ENCODE measurements at places on chromosomes 2 and 18.

DNA sequence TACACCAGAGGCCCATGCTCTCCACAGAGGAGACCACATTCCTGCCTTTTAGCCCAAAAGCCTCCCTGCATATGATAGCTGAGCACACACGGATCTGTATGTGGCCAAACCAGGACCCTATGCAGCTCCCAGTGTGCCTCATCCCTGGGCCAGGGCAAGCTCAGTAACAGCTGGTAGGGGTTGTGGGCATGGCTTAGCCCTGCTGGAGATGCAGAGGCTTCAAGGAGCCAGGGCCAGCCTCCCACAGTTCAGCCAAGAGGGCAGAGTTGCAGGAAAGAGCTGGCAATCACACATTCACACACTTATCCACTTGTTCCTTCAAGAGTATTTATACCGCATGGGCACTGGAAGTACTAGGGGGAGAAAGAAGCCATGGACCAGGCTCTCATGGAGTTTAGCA lies 1.6 kb upstream of the LIMS2 start:
- DNase-seq: no peak

GRCh38 chr2:6281524-6281923 lies 584.2 kb downstream of the CMPK2 start:
- no peak for DNase-seq

- no peak for DNase-seq
These were observed 433.7 kb upstream of the SPRED2 start for GRCh38 chr2:65866148-65866547.

DNA sequence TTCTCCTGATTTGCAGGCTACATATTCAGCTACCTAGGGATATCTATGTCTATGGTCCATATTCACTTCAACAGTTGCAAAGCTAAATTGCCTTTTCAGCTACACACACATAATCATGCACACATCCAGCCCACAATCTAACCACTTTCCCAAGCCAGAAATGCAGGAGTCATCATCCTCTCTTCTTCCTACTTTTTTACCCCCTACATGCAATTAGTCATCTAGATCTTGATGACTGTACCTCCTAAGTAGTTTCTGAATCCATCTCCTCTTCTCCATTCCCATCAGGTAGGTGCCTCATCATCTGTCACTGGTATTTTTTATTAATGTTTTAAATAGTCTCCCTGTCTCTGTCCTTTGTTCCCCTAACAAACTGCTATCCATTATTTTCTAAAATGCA lies 23.7 kb upstream of the SPRED2 start:
- DNase-seq: no peak

DNA sequence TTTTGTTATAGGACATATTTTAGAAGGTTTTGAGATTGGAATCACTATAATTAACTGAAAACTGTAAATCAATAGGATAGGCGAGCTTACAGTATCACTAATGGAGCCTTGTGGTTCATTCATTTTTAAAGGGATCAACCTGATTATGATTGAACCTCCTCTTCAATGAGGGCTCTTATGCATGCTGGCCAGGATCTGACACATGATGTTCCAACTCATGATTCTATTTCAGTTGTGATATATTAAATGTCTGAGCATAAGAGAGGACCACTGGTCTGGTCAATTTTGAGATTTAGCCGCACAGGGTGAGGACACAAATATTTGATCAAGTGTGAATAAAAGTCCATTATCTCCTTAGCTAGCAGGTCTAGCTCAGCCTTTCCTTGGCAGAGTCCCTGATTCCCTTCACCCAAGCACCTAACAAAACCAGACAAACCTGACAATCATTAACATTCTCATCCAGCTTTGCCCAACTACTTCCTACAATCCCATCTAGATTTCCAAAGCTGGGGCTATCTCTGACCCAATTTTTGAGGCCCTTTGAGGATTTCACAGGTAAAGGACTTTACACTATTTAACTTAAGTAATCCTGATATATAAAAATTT lies 6.9 kb upstream of the MAP4K4 start:
- DNase-seq: no peak

- no peak for DNase-seq
These were observed 163.5 kb downstream of the MC4R start for GRCh38 chr18:60209042-60209441.

GRCh38 chr18:22337833-22338232 lies 79.9 kb downstream of the CTAGE1 start:
- DNase-seq: no peak

GRCh38 chr2:142591420-142591819 lies 286.0 kb upstream of the KYNU start:
- DNase-seq: no peak

- no peak for DNase-seq
These were observed 95.1 kb downstream of the SPTBN1 start for GRCh38 chr2:54551123-54551756.

DNA sequence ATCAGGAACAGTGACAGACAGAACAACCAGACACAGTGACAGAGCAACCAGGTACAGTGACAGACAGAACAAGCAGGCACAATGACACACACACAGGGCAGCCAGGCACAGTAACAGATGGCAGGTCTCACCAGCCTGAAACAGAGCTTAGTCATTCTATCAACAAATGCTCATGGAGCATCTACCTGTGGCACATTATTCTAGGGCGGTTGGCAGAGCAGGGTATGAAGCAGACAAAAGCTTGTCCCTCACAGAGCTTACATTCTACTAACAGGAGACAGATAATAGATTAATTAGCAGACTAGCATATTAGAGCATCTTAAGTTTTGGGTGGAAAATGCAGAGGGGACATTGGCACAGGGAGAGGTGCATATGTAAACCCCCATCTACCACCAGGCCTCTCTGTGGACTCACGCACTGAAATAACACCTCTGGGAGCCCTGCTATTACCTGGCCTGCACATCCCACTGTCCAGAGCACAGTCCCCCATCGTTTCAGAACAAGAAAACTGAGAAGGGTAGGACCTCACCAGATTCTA lies 64.1 kb upstream of the RAB6C start:
- no peak for DNase-seq

GRCh38 chr2:127661949-127662510 lies 13.3 kb downstream of the LIMS2 start:
- no peak for DNase-seq

DNA sequence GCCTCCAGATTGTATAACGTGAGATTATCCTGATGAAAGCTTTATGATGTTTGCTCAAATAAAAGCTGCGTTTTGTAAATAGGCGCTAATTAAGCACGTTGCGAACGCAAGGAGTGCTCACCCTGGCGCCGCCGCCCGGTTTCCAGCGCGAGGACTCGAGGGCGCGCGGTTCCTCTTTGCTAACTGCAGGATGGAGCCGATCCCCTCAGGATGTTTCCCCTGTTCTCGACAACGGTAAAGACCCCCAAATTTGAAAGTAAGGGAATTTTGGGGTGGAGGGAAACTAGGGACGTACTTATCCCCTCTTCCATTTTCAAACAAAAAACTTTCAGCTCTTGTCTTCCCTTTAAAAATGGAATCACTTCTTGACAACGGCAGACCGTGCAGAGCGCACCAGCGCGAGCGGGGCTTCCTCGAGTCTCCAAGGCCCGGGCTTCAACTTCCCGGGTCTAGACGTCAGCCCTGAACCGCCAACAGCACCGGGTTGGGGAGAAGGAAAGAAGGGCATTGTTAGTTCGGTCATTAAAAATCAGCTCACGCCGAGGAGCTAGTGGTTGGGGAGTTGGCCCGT lies 1.1 kb upstream of the GBX2 start:
- no peak for DNase-seq

- DNase-seq: no peak
These were observed 40.7 kb upstream of the KLF11 start for GRCh38 chr2:10002681-10003080.

DNA sequence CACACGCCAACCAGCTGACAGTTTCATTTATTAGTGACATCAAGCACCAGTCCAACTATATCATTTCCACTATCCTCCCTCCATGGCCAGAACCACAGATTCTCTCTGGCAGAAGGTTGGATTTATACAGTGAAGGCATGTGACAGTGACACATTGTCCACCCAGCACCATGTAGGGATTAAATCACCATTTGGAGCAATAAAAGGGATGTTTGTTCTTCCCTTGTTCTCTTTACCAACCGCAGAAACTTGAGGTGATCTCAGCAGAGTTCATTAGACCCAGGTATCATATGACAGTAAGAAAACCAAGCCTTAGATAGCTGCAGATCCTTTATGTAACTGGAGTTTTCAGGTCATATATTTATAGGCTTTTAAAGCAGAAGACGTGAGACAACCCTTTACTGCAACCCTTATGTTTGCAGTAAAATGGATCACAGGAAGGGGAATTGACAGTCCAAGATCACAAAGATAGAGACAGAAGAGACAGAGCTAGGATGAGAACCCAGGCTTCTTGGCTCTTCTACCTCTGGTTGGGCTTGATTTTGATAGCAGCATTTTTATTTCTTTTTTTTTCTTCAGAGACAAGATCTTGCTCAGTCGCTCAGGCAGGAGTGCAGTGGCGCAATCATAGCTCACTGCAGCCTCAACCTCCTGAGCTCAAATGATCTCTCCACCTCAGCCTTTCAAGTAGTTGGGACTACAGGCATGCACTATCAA lies 80.1 kb downstream of the XDH start:
- DNase-seq: no peak

DNA sequence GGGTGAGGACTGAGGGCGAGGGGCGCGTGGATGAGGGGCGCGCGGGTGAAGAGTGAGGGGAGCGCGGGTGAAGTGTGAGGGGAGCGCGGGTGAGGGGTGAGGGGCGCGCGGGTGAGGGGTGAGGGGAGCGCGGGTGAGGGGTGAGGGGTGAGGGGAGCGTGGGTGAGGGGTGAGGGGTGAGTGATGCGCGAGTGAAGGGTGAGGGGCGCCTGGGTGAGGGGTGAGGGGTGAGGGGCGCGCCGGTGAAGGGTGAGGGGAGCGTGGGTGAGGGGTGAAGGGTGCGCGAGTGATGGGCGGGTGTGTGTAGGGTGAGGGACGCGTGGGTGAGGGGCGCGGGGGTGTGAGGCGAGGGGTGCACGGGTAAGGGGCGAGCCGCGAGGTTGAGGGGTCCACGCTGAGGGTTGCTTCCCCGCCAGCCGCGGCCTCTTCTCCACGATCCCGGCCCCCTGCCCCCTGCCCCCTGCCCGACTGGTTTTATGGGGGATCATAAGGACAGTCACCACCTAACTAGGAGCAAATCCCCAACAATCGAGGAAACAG lies 1.1 kb upstream of the SLC66A2 start:
- DNase-seq: no peak

DNA sequence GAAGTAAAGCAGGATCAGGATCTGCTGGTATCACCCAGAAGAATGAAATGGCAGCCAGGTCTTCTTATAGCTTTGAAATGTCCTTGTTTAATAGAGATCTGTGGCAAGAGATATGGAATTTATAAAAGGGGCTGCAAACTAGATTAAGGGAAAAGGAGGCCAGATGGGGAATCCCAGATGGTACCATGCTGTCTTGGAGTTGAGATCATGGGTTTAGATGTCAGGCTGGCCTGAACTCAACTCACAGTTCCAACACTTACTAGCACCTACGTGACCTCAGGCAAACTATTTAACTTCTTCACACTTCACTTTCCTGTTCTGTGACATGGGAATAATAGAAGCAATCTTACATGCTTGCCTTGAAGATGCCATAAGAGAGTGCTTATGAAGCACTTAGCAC lies 188.2 kb downstream of the ALK start:
- DNase-seq: no peak

- DNase-seq: no peak
These were observed 1.7 kb upstream of the CNDP1 start for GRCh38 chr18:74532511-74533025.

GRCh38 chr2:159265171-159265576 lies 21.3 kb downstream of the WDSUB1 start:
- no peak for DNase-seq

- no peak for DNase-seq
These were observed 559 bp downstream of the HOXD1 start for GRCh38 chr2:176188774-176189680.

DNA sequence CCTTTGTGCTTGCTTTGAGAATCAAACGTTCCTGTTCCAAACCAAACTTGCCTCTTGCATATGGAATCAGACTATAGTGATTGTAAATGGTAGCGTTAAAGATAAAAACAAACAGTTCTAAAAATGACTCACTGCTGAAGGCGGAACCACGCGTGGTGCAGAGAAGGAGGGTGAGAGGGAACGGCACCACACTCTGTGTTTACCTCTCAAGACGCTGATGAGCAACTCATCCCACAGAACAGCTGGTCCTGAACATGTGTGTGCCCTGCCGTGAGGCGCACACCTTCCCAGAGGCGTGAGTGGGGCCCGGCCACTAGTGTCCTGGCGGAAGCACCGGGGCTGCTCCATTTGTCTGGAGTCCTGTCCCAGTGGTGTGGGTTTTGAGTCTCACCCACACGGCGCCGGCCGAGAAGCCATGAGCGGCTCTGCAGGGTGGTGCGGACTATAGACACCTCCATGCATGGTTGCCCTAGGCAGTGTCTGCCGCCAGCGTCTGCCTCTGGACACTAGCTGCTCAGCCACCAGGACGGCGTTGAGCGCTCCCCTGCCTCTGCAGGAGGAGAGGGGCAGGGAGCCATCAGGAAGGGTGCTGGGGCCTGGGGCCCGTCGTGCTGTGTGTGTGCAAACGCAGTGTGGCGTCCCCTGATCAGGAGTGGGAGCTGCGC lies 52.1 kb downstream of the NFATC1 start:
- no peak for DNase-seq

DNA sequence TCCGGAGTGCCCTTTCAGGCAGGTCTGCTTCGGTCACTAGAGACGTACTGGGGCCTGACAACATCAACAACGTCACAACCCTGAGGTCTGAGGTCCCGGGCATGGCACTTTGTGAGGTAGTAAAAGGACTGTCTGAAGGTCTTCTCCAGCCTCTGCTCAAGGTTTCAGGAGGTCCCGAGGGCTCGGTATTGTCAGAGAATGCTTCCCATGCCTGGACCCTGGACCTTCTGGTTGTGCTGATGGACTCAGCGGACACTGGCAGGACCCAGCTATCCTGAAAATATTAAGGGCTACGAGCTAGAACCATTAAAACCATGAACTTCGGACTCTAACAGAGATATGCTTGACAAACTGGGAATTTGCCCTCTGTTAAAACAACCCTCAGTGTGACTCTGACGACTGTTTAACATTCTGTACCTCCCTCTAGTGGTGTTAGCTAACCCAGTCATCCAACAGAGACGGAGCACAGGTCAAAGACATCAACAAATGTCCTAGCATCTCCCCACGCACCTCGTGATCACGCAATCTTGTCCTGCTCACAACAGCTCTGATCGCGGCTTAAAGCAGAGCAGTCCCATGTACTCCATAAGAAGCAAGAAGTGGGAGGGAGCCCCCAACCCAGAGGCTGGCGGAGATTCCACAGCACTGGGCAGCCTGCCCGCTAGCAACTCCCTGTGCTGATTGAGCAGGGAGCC lies 96.5 kb downstream of the CCDC93 start:
- DNase-seq: no peak

DNA sequence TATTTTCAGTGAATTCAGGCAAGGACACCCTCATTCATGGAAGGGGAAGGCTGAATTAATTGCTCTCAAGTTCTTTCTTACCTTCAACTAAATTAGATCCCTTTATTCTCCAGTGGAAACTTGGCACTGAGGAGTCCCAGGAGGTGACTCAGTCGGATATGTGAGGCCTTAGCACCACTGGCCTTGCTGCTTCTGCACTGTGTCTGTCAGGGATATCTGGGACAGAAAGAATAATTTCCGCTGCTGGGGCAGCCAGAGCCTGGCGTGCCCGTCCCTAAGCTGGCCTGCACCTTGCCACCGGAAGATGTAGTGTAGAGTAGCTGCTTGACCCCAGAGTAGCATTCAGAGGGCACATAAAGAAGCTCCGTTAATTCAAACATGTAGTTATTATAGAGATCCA lies 53.4 kb downstream of the LIMS1 start:
- DNase-seq: peak; percentile 26

GRCh38 chr18:56955490-56955889 lies 191.4 kb upstream of the BOD1L2 start:
- no peak for DNase-seq

Data from 8988T (cell line).